Cortex of kidney (tissue), 1 donor: ENCODE measurements at places on chromosomes 6 and 20.

- DNase-seq, result no peak
Measured at GRCh38 chr6:26613201-26613600, 16.4 kb downstream of the ABT1 start.

DNA sequence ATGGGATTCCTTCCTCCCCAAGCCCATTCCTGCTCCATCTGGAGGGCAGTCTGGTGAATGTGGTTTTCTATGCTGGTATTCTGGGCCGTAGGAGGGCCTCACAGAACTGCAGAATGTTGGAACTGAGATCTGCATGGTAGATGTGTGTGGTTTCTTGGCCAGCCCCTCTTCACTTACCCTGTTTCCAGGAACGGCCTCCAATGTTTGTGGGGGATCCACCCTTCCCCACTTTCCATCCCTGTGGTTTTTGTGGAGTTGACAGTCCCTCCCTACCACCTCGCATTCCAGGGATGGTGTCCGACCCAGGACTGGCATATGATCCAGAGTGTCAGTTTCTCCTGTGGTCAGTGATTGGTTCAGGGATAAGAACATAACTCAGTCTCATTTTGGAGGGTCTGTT is 26.7 kb upstream of the TMEM14A start:
- no peak for DNase-seq

GRCh38 chr6:129306826-129307225 is 403.2 kb downstream of the ARHGAP18 start:
- DNase-seq, result no peak

GRCh38 chr6:30267423-30267822 is 54.2 kb upstream of the TRIM26 start:
- no peak for DNase-seq

DNA sequence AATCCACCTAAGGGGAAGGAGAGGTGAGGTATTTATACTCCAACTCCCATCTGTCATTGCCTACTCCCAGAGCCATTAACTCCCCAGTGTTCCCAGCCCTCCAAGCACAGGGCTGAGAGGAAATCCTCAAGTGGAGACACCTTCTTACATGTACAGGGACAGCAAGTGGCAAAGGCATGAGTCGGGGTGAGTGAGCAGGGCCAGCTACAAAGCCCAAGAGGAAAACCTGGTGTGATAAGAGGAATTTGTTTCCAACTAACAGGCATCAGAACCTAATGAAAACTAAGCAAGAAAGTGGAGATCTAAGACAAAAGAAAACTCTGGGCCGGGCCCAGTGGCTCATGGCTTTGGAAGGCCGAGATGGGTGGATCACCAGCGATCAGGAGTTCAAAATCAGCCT is 70.0 kb upstream of the SRSF6 start:
- DNase-seq, result no peak

GRCh38 chr6:81822568-81822967 is 70.1 kb upstream of the TENT5A start:
- DNase-seq, result no peak

- DNase-seq, result no peak
Measured at GRCh38 chr6:139699335-139699734, 324.9 kb upstream of the CITED2 start.

DNA sequence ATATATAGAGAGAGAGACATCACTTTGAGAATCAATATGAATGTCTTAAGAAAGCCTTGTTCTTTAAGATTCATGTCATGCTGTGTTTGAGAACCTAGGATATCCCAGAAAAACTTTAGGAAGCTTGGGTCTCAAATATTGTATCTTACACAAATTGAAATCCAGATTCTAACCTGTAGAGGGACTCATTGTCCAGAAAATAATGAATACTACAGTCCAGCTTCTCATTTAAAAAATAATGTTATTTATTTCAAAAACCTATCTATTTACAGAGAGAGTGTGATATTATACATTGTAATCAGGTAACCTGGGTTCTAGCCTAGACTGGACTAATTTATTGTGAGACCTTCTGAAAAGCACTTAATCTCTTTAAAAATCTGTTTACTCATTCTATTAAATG is 4.2 kb downstream of the RFX6 start:
- DNase-seq, result no peak

DNA sequence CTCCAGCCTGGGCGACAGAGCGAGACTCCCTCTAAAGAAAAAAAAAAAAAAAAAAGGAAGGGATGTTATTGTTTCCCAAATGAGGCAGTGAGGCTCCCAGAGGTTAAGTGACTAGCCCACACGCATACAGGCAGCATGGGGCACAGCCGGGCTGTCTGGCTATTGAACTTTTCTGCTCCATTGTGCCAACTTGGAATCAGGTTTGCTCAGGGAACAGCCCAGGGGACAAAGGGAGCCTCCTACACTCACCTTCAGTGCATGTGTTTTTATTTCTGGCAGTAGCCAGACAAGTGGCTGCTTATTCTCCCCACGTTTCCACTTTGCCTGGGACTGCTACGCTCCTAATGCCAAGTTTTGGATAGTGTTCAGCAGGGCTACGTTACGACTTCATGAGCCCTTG is 10.7 kb downstream of the ETV7 start:
- no peak for DNase-seq

DNA sequence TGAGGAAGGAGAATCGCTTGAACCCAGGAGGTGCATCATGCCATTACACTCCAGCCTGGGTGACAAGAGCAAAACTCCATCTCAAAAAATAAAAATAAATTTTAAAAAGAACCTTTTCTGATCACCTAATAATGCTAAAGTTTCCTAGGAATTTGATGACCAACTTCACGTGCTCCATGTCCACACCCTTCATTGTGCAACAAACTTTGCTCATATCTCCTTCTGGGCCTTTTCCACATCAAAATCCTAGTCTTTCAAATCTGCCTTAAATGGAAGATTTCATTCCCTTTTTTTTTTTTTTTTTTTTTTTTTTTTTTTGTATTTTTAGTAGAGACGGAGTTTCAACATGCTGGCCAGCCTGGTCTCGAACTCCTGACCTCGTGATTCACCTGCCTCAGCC is 112.5 kb upstream of the LOC128125822 start:
- no peak for DNase-seq

DNA sequence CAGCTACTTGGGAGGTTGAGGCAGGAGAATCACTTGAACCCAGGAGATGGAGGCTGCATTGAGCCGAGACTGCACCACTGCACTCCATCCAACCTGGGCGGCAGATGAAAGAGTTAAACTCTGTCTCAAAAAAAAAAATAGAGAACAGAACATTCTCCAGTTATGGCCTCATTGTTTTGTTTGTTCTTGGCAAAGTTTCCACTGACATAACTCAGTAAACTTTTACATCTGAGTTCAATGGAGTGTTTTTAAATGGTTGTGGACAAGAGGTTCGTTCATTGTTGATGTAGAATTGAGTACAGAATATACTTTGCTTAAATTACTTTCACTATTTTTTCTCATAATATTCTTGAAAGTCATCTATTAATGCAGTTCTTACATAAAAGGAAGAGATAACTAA is 42.2 kb upstream of the IFNGR1 start:
- DNase-seq, result no peak

DNA sequence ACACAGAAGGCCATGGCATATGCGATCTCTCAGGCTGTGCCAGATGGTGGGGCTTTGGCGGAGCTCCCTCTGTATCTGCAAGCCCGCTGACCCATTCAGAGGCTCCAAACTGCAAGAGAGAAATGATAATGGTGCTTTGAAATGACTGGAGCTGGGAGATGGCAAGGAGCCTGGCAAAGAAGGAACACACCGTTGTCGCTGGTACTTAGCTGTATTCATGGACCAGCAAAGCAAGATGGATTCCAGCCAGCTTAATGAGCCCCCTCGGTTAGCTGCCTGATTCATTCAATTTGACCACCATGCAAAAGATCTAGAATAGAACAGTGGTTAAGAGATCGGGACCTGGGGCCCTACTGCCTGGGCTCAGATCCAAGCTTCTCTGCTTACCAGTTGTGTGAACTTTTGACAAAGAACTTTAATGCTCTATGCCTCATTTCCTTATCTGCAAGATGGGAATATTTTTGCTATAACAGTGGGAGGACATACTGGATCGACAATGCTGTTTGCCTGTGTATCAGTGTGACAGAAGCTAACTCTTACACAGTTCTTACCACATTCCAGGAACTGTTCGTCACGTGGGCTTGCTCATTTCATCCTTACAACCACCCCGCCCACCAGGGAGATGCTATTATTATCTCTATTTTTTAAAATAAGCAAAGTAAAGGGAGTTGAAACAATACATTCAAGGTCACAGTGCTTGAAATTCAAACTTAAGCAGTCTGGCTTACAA is 317.8 kb upstream of the SULF2 start:
- DNase-seq, result no peak

DNA sequence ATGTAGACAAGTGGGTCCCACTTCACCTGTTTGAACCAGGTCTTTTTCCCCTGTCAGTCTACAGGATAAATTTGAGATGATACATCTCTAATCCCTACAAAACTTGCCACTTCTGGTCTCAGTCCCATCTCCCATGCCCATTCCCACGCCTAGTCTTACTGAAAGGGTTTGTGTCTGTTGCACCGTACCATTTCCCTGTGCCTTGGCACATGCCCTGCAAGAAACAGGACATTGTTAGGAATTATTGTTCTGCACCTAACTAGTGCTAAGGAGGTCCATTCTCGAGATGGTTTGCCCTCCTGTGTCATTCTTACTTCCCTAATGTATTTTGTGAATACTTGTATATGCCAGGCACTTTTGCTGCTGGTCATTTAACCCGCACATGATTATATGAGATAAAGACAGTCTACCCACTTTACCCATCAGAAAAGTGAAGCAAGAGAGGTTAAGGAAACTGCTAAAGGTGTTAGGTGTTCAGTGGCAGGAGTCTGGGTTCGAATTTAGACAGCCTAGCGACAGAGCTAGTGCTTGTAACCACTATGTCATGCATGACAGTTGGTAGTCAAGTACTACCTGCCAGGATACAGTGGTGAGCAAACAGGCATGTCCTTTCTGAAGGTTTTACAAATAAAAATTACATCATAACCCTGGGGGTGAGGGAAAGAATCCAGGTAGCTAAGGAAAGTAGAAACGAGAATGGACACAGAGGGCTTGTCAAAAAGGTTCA is 12.7 kb downstream of the FAM217A start:
- DNase-seq, result no peak

- DNase-seq, result no peak
Measured at GRCh38 chr6:45502456-45502855, 124.7 kb upstream of the SUPT3H start.

GRCh38 chr6:150334790-150335783 is 33.7 kb upstream of the IYD start:
- no peak for DNase-seq

GRCh38 chr6:38180586-38180985 is 361.1 kb downstream of the ZFAND3 start:
- no peak for DNase-seq

GRCh38 chr6:111592726-111593511 is 12.8 kb downstream of the TRAF3IP2 start:
- no peak for DNase-seq

- no peak for DNase-seq
Measured at GRCh38 chr20:20430066-20430465, 62.2 kb downstream of the INSM1 start.

DNA sequence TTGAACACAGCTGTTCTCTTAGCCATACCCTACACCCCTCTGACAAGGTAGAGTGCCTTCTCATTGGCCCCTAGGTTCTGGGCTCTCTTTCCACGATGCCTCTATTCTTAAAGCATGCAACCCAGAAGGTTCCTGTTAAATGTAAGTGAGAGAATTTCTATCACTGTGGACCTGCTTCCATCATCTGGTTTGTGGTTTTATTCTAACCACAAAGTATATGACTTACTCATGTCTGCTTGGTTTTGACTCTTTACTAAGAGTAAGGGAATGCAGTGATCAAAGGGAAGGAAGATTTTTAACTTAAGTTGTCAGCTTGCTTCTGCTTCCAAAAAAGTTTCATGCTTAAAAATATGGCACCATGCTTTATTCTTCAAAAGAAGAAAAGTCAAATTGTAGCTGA is 80.2 kb downstream of the ANKEF1 start:
- no peak for DNase-seq

- DNase-seq, result no peak
Measured at GRCh38 chr6:144321839-144322591, 36.9 kb downstream of the UTRN start.

- DNase-seq, result no peak
Measured at GRCh38 chr20:34375977-34376430, 12.9 kb downstream of the ITCH start.

DNA sequence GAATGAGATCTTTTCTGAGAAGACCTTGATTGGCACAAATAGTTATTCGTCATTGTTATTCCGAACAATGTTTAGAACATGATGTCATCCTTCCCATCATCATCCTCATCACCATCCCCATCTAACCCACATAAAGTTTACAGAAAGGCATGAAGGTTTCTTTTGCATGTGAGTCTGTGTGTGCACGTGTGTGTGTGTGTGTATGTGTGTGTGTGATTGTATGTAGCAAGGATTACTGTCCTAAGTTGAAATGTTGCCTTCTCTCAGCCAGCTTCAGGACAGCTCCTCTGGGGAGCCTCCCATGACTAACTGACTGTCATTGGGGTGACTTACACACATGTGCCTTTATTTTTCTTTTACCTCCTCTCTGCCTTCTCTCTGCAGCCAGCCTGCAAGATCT is 113.5 kb downstream of the SLC22A3 start:
- no peak for DNase-seq

DNA sequence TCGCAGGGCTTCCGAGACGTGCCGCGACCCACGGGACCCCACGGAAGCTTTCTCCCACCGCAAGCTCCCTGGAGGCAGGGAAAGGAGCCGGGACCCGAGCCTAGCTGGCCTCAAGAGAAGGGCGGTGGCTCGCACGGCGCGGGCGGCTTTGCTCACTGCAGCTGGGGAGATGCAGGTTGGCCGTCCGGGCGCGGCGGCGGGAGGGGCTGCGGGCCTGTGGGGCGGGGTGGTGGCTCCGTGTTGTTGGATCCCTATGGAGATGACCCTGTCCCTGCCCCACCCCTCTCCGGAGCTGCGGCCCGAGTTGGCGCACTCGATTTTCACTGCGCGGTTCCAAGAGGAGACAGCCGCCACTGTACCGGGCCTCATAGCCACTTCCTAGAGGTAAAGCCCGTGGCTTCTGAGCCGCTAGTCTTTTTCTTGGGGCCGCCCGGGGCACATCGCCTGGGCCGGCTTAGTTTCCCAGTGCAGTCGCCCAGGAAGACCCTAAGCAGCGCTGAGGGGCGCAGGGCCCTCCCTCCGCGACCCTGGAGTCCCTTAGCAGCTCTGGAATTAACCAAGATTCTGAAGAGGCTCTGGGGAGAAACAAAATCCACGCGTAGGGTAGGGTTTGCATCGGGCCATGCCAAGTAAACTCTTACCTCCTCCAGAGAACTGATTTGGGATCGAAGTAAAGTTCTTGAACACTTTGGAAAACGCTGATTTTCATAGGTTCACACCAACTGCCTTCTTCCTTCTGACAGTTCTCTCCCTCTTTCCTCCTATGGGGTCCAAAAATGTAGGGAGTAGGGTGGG is at the start of gene ECT2L:
TSS of gene ECT2L (plus strand) at position 279 of the 795 bp plus-strand sequence. CDS start 17,188 bp downstream, outside the sequence.
- no peak for DNase-seq

GRCh38 chr6:150841697-150842096 is 23.8 kb upstream of the MTHFD1L start:
- DNase-seq, result no peak
